Epithelial cell of umbilical artery (primary cell): ENCODE measurements at places on chromosomes 5 and 9. TPM values are rescaled to one million over a fixed set of nuclear protein-coding genes. Genes with fewer than 3 reads are reported as not detected.

Gene PCDHGB6
- total RNA-seq = 0.97 and 1.1 TPM in 2 replicates

Gene FRMPD1
- total RNA-seq = not detected in 2 replicates

Gene FGF10
- not detected in 2 replicates for total RNA-seq

Gene C5orf52
- total RNA-seq = not detected in 2 replicates

Gene GLRA1
- not detected in 2 replicates for total RNA-seq

Gene PCDHGA7
- total RNA-seq = 0.65 and 0.91 TPM in 2 replicates

Gene PCDHB7
- total RNA-seq = under 0.01 TPM in 1 of 2 replicates, not detected in the other
